Spinal cord (tissue), 10 donors: ENCODE measurements at places on chromosomes 1 and 21. TPM values are rescaled to one million over a fixed set of nuclear protein-coding genes. Genes with fewer than 3 reads are reported as not detected.

The SWT1 gene
- polyA plus RNA-seq, result 6.6 TPM

The GRIK3 gene
- polyA plus RNA-seq, result 40.9 TPM

DNA sequence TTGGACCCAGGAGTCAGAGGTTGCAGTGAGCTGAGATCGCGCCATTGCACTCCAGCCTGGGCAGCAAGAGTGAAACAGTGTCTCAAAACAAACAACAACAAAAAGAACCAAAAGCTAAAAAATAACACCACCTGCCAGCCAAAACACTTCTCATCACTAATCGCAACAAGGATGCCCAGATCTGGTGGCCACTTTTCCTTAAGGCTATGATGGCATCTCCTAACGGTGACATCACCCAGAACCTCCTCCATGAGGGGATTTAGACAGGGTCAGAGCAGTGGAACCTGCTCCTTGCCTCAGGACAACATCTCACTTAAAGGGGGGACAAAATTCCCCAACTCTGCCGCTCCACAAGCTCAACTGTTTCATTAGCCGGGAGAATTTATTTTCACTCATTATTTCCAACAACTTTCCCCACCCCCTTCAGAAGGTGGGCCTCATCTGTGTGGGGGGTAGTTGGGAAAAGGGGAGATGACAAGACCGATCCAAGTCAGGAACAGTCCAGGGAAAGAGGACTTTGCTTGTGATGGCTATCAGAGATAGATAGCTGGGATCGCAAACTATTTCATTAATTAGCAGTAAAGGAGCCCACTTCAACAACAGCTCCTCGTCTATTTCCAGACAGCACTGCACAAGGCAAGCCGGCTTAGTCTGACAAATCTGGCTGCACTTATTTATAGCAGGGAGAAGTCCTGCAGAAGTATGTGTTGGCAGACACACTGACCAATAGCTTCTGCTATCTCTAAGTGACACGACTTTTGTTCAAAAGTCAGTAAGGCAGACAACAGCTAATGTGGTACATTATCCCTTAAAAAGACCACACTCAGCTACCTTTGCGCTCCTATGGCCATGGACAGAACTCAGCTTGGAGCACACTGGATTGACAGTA is 2.6 kb downstream of the PABPC4 start:
- no peak overlapping the region for H3K27ac ChIP-seq
- DNase-seq, result no peak
- peak overlapping the region; percentile 81 for H3K4me3 ChIP-seq
- H3K27me3 ChIP-seq, result no peaks in the 10 kb centered on the region

DNA sequence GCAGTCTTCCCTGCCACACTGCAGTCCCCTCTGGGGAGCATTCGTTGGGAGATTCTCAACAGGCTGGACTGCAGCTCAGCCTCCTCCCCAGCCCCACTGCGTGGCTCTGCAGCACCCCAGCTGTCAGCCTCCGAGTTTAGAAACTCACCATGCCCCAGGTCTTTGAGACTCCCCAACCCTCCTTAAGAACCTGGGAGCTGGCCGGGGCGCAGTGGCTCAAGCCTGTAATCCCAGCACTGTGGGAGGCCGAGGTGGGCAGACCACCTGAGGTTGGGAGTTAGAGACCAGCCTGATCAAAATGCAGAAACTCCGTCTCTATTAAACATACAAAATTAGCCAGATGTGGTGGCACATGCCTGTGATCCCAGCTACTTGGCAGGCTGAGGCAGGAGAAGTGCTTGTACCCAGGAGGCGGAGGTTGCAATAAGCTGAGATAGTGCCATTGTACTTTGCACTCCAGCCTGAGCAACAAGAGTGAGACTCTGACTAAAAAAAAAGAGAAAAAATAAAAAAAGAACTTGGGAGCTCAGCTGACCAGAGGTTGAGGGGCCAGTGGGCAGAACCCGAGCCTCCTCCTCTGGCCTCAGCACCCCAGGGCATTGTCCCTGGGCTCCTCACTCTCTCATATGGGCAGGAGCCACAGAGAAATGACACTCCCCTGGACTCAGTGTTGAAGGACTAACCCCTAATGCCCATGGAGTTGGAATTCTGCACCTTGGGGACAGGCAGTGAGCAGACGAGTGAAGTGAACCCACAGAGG is 5.6 kb downstream of the OLIG2 start:
- peak overlapping the region; percentile 2 for H3K4me3 ChIP-seq
- H3K27ac ChIP-seq, result peak overlapping the region; percentile 40
- DNase-seq, result no peak
- peaks cover 20% of the 10 kb centered on the region for H3K36me3 ChIP-seq

DNA sequence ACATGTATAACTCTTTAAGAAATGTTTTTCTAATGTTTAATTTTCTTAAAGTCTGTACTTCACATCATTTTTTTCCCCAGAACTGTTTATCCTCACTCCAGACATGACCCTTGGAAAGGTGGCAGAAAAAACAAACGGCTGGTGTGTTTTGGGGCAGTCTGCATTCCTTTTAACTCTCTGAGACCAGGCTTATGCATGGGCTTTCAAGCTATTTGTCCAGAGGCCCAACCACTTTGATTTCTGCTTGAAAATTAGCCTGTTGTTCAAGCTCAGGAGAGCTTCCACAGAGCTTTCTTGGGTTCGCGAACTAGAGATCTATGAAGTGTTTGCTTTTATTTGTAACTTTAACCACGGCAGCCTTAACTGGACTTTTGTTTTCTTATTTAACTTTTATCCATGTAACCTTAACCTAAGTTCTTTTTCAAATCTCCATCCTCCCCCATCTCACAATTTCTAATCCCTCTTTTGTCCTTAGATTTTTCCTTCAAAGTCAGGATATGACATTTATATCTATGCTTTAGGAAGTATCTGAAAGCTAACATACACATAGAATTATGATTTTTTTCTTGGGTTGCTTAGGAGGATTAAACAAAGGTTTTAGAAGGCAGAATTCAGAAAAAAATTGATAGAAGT is 111.8 kb downstream of the FGGY start:
- H3K36me3 ChIP-seq, result no peaks in the 10 kb centered on the region
- H3K27me3 ChIP-seq, result no peaks in the 10 kb centered on the region
- peak overlapping the region; percentile 66 for H3K27ac ChIP-seq
- no peak overlapping the region for H3K4me3 ChIP-seq
- no peak for DNase-seq

DNA sequence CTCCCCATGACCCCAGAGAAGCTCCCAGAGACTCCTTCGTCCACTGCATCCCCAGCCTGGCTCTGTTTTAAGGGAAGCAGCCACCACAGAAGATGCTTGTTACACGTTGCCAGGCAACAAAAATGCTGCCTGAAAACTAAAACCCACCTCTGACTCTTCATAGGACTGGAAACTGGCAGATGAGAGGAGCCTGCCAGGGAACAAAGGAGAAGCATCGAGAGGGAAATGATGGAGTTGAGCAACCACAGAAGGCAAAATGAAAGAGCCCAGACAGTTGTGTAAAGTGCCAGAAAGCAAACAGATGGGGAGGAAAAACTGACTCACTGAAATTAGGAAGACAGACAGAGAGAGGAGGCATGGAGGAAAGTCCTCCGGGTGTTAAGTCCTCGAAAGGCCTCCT is 118.4 kb downstream of the KCNN3 start:
- no peak overlapping the region for H3K4me3 ChIP-seq
- H3K27me3 ChIP-seq, result no peaks in the 10 kb centered on the region
- DNase-seq, result peak; percentile 86

DNA sequence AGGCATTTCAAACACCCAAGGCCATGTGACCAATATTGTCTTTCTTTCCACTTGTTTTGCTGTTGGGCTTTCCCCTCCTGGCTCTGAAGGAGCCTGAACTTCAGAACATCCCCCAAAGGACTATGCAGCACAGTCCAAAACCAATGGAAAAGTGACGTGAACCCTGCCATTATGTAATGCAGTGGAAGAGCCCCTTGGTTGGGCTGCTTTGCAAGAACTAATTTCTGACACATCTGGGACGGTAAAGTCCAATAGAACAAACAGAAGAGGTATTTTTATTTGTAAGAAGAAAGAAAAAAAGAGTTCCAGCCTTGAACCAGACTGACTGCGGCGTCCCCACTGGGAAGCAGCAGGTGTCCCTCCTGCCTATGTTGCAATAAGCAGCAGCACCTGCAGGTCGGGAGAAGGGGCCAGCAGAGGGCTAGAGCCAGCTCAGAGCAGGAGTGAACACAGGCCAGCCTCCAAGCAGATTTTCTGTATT is 116.7 kb downstream of the CDC7 start:
- H3K4me3 ChIP-seq, result no peak overlapping the region
- peak overlapping the region; percentile 72 for H3K27ac ChIP-seq
- no peaks in the 10 kb centered on the region for H3K27me3 ChIP-seq
- no peaks in the 10 kb centered on the region for H3K4me1 ChIP-seq

DNA sequence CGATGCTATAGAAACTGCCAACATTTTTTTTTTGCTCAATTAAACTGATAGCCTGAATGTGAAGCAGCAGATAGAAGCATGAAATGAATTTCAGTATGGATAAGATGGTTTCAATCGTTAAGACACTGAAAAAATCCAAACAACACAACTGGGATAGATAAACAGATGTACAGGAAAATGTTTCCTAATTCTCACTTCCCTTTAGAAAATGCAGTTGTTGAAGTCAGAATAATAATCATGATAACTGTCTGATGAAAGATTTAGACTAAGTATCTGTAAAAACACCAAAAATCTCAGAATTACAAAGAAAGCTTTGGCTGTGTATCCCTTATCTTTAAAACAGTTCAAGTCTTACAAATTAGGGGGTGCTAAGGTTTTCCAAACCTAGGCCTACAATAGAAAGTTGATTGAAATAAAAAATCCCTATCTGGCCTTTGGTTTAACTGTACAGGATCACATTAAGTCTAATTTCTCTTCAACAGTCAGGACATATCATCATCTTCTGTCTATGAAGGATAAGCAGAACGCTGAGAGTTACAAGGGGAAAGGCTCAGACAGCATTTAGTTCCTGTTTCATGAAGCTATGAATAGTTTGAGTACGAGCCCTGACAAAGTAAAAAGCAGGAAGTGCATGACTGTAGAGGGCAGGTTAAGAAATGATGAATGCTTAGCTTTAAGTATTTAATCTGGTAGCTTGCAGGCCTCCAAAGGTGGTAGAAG is 203.2 kb downstream of the APP start:
- no peaks in the 10 kb centered on the region for H3K27me3 ChIP-seq
- no peak for DNase-seq
- no peak overlapping the region for H3K27ac ChIP-seq
- peaks cover 15% of the 10 kb centered on the region for H3K36me3 ChIP-seq
- no peak overlapping the region for H3K4me3 ChIP-seq

GRCh38 chr1:87093286-87093685 is 178.9 kb downstream of the HS2ST1 start:
- H3K36me3 ChIP-seq, result no peaks in the 10 kb centered on the region
- H3K4me3 ChIP-seq, result no peak overlapping the region
- H3K27me3 ChIP-seq, result no peaks in the 10 kb centered on the region
- H3K4me1 ChIP-seq, result no peaks in the 10 kb centered on the region
- DNase-seq, result no peak

GRCh38 chr1:157226739-157227138 is 88.5 kb upstream of the ETV3 start:
- no peaks in the 10 kb centered on the region for H3K27me3 ChIP-seq
- H3K4me1 ChIP-seq, result no peaks in the 10 kb centered on the region
- no peak overlapping the region for H3K4me3 ChIP-seq
- H3K27ac ChIP-seq, result no peak overlapping the region
- H3K36me3 ChIP-seq, result no peaks in the 10 kb centered on the region
- DNase-seq, result no peak

DNA sequence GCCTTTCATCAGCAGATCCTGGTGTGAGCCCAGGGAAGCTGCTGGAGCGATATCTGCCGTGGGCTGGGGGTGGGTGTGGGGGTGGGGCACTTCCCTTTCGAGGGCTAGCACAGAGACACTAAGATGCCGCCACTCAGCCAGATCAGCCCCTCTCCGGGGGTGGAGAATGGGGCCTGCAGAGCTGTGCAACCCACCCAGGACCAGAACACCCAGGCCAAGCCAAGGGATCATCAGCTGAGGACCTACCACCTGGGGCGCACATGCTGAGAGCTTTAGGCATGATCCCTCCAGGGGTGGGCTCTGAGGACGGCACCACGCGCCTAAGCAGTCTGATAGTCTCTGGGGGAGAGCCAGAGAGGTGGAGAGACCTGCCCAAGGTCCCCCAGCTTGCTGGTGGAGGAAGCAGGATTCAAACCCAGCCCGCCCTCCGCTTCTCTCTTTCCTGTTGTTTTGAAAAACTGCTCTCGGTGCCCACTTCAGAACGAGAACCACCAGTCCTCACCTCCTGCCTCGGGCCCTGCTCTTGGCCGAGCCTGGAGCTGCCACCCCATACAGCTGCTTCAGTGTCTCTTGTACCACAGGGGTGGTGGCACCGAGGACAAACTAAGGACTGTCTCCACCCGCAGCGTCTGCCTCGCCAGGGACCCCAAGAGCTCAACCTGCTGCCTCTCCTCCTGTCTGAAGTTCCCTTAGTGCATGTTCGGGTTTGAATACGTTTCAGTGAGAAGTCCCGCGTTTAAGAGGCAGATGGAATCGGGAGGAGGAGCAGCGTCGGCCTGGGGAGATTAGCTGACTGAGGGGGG is 39.7 kb upstream of the RUNX3 start:
- peaks cover 4% of the 10 kb centered on the region for H3K36me3 ChIP-seq
- H3K27ac ChIP-seq, result no peak overlapping the region
- no peak for DNase-seq

DNA sequence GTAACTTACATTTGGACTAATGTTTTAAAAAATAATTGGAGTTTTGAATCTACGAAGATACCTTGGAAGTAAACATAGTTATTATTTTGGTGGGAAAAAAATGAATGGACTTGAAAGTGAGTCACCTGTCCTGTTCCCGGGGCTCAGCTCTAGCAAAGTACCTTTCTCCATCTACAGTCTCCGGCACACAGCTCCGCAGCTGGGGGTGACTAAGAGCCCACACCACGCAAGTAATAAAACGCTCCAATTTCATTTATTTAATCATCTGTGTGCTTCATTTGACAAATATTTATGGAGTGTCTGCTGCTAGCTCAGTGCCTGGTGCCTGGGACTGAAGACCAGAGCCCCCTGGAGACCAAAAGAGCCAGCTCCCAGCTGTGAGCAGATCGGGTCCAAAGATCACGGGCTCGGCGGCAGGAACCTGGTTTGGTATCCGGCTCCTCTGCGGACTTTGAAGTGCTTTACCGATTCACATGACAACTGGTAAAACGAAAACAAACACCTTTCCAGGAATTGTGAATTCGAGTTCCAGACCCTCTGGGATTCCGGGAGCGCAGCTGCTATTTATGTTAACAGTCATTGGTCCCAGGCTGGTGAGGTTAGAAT is 1.7 kb upstream of the RIPK4 start:
- H3K36me3 ChIP-seq, result no peaks in the 10 kb centered on the region
- no peak for DNase-seq
- H3K27me3 ChIP-seq, result peaks cover 92% of the 10 kb centered on the region
- H3K4me3 ChIP-seq, result no peak overlapping the region

DNA sequence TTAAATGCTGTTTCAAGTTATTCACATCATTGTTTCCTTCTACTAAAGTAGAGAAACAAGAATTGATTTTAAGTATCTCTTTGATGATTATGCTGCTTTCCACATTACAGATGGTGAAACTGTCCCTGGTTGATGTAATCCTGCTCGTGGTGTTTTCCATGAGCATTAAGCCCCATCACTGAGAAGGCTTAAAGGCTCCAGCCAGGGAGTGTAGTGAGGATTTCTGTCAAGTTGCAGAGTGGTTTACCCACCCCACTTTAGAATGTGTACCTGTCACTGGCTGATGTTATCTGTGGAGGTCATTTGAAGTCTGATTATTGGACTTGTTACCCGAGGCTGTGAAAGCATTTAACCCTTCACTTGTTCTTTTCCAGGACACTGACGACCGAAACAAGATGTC is 12.9 kb downstream of the CERS2 start:
- no peak for DNase-seq
- no peak overlapping the region for H3K4me3 ChIP-seq
- H3K36me3 ChIP-seq, result peaks cover 70% of the 10 kb centered on the region
- no peaks in the 10 kb centered on the region for H3K4me1 ChIP-seq
- no peaks in the 10 kb centered on the region for H3K27me3 ChIP-seq
- no peak overlapping the region for H3K27ac ChIP-seq
